ENCODE measurements at places on chromosomes 5 and 9.

GRCh38 chr9:2355697-2355983, 265.9 kb upstream of the VLDLR start:
- DNase-seq = no peak

DNA sequence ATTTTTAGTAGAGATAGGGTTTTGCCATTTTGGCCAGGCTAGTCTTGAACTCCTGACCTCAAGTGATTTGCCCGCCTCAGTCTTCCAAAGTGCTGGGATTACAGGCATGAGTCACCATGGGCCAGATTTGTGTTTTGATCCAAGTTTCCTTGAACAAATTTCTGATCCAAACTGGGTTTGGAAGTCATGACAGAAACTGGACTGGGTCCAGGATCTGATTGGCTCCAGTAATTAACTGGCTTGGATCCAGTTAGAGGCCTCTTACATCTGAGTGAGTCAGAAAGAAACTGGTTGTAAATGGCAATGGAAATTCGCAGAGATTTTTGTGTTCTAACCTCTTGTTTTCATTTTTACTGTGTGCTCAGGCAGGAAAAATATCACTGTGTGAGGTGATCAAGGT, 141.6 kb downstream of the SLC25A46 start:
- DNase-seq = no peak

- no peak for DNase-seq
Measured at GRCh38 chr9:76415154-76415553, 20.9 kb upstream of the RFK start.

GRCh38 chr5:14872070-14872989, 752 bp upstream of the ANKH start:
- DNase-seq = peak; percentile 29

DNA sequence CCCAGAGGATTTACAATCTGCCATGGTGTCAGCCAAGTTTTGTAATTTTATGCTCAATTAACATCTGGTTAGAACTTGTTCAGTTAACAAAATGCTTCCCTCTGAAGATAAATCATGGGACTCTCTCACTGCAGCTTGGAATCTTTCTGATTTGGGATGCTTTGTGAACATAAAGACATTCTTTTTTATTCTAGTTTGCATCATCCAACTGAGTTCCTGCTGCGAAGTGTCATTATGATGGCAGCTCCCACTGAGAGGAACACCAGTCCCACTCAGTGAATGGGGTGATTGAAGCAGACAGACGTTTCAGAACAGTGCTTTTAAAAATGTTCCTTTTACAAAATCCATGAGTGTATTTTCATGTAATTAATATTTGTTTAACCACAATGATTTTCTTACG, 863.8 kb downstream of the TLE4 start:
- no peak for DNase-seq

GRCh38 chr9:126690431-126691051, 76.8 kb downstream of the LMX1B start:
- DNase-seq = no peak

DNA sequence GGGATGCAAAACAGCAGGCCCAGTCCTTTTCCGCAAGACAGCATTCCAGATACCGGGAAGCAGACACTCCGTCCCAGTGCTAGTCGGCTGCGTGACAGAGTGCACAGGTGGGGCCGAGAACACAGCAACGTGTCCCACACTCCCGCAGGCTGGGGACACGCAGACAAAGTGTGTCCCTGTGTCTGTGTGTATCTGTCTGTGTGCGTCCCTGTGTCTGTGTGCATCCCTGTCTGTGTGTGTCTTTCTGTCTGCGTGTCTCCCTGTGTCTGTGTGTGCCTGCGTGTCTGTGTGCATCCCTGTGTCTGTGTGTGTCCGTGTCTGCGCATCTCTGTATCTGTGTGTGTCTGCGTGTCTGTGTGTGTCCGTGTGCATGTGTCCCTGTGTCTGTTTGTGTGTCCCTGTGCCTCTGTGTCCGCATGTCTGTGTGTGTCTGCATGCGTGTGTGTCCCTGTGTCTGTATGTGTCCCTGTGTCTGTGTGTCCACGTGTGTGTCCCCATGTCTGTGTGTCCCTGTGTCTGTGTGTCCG, 137.0 kb downstream of the MRPL36 start:
- DNase-seq = no peak

GRCh38 chr5:13412040-13412595, 532.4 kb downstream of the DNAH5 start:
- no peak for DNase-seq

- no peak for DNase-seq
Measured at GRCh38 chr9:131436376-131436775, 42.5 kb downstream of the PRRC2B start.

DNA sequence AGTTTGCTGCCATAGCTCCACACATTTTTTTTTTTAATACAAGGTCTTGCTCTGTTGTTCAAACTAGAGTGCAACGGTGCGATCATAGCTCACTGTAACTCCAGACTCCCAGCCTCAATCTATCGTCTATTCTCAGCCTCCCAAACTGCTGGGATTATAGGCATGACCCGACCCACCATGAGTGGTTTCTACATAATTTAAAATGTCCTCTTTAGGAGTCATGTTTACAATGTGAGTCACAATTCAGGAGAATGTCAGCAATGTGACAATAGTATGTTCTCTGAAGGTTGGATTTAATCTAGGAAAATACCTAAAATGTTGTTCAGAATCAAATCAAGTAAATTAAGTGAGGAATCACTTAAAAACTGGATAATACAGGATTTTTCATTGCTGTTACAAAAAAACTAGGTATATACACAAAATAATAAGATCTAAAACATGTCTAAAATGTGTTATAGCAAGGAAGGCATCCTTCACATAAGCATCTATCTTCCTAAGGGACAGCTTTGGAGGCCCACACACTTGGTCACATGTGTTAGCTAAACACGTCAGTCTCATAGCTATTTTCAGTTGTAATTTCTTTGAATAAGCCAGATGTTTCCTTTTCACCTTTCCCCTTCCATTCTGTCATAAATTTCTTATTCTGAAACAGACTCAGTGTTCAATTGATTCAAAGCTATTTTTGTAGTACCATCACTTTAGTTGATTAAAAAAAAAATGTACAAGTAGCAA, 30.0 kb upstream of the ELAVL2 start:
- DNase-seq = no peak

GRCh38 chr5:120207129-120207528, 257.0 kb upstream of the PRR16 start:
- no peak for DNase-seq

DNA sequence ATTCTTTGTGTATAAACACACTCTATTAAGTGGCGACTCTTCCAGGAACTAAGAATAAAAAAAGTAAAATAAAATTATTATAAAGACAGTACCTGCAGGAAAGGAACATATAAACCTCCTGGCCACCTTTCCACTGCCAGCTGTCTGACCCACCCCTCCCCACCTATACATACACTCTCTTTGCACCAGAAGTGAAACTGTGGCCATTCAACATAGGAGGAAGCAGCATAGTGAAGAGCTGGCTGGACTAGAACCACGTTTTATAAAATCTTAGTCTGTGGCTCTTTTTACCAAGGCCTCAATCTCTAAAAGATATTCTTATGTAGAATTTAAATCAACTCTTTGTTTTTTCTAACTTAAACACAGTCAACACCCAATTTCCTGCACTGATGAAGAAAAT, 289.6 kb downstream of the GABRB2 start:
- no peak for DNase-seq

- no peak for DNase-seq
Measured at GRCh38 chr5:166710271-166710670, 1581.2 kb upstream of the WWC1 start.

- DNase-seq = no peak
Measured at GRCh38 chr5:82720213-82721086, 356.7 kb downstream of the TMEM167A start.

DNA sequence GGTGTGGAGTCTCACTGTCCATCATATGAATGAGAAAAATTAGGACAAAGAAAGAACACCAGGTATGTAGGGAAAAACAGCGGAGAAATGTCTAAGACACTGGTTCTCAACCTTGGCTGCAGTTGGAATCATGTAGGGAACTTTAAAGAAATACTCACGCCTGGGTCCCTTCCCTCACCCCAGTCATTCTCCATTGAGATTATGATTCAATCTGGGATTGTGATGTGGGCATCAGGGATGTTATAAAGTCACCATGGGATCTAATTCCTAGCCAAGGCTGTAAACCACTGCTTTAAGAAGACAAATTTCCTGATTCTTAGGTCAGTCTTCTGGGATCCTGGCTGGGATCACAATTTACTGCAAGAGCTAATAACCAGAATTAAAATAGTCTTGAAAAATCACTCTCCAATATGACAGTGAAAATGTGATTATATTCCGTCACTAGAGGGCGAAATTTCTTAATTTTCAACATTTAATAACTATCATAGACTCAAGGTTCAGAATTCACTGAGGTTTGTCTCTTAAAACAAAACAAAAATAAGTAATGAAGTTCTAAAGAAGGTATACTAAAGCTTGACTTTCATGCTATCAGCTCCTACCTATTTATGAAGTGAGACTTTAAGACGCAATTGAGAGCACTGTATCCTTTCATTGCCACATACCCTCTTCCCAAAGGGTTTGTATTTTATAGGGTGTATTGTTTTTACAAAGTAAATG, 60.5 kb downstream of the GLDC start:
- no peak for DNase-seq

GRCh38 chr9:37370968-37371563, 51.4 kb upstream of the GRHPR start:
- no peak for DNase-seq
